ENCODE measurements at places on chromosomes 16 and 17.
A peak's percentile ranks its signal among the peaks of the same experiment; 100 is the strongest.

DNA sequence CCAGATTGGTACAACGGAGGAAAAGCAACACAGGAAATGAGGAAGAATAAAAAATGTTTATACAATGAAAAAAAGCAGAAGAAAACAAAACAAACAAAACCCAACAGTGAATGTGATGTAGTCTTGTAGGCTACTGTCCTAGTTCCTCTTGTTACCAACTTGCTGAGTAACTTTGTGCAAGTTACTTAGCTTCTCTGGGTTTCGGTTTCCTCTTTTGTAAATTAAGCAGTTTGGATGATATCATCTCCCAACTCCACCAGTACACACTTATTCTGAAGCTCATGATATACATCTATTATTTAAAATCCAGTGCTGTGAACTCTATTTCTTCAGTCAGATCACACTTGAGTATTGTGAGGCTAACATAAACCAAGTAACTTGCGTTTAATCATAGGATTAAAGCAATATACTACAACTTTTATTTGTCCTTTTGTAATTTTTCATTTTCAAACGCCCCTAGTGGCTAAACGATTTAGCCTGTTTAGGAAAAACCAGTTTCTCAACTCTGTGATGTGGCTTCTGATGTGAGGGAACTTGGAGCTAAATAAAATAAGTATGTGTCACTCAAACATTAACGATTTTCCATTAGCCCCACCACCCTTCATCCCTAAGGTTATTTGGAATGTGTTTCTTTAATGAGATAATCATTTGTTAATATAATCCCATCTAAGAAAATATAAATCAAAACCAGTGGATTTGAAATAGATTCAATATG is 1.4 kb upstream of the UNK start:
- no peak for DNase-seq

DNA sequence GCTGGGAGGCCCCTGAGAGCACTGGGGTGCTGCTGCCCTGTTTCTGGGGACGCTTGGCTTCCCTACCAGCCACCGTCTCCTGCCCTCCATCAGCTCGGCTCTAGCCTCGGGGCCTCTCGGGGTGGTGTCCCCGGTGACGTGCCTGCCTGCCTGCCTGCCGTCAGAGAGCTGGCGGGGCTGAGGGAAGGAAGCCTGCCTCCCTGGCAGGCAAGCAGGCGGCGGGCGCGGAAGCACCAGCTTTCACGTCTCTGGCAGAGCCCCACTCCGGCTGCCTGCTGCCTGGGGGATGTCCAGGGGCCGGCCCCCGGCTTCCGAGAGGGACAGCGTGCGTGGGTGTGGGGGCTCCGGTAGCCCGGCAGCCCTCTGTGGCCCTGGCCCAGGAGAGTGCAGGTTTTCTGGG is 9.3 kb downstream of the CENPX start:
- no peak for DNase-seq

DNA sequence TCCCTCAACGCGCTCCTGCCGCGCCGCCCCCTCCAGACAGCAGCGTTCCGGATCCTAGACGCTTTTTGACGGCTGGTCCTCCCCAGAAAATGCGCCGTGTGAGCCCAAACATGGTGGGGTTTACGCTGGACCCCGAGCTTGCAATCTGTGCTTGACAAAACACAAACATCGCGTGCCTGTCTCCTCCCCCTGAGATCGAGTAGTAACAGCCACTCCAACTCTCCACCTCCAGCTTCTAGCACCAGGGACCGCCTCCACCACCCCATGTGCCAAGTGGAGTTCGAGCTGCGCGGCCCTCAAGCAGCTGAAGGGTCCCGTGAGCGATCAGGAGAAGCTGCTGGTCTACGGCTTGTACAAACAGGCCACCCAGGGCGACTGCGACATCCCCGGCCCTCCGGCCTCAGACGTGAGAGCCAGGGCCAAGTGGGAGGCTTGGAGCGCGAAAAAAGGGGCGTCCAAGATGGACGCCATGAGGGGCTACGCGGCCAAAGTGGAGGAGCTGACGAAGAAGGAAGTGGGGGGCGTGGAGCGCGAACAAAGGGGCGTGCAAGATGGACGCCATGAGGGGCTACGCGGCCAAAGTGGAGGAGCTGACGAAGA is 656 bp upstream of the GEMIN4 start:
- peak; percentile 46 for DNase-seq

- no peak for DNase-seq
Observed at GRCh38 chr17:64458756-64459155, 9.8 kb downstream of the MILR1 start.

- no peak for DNase-seq
Observed at GRCh38 chr16:62079236-62079635, 43.0 kb upstream of the CDH8 start.

GRCh38 chr17:51813140-51813783 is 345.3 kb downstream of the CA10 start:
- DNase-seq = no peak

DNA sequence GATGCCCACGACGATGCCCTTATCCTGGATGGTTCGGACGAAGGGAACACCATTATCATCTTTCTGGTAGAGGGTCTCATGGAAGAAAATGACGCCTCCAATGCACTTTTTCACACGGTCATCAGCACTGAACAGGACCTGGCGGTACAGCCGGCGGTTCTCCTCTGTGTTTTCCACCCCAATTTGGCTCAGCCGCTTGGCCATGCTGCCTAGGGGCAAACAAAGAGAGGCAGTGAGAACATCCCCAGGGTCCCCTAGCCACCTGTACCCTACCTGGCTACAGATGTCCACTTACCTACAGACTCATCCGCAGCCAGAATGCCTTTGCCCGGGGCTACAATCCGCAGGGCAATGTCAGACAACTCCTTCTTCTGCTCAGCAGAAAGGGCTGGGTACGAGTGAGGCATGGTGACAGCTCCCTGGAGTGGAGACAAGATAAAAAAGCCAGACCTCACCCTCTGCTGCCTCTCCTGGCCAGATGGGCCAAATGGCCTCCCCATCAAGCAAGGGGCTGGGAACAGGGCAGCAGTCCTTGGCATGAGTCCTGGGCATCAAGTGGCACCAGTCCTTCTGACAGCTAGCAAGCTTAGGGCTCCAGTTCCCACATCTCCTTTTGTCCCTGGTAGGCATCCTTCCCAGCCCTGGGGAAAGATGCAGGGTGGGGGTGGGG is 1.4 kb downstream of the ALDOC start:
- no peak for DNase-seq

DNA sequence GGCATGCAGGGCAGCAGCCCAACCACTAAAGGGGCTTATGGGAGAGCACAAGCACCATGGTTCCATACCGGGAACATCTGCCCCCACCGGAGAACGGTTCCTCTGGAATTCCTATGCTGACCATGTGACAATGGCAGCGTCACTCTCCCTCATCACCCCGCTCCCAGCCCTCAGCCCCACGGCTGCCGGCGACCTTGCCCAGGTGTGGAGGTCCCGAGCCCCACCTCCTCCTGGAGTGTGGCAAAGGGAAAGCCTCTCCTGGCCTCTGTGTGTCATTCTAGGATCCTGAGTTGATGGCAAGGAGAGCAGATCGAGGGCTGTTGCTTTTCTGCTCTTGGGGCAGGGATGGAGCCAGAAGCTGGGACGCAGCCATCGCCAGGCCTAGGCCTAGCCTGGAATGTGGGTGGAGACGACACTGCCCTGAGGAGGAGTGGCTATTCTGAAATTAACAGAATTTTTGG is 17.8 kb upstream of the RNPS1 start:
- no peak for DNase-seq

GRCh38 chr16:88034770-88035169 is 83.5 kb downstream of the BANP start:
- DNase-seq = no peak

DNA sequence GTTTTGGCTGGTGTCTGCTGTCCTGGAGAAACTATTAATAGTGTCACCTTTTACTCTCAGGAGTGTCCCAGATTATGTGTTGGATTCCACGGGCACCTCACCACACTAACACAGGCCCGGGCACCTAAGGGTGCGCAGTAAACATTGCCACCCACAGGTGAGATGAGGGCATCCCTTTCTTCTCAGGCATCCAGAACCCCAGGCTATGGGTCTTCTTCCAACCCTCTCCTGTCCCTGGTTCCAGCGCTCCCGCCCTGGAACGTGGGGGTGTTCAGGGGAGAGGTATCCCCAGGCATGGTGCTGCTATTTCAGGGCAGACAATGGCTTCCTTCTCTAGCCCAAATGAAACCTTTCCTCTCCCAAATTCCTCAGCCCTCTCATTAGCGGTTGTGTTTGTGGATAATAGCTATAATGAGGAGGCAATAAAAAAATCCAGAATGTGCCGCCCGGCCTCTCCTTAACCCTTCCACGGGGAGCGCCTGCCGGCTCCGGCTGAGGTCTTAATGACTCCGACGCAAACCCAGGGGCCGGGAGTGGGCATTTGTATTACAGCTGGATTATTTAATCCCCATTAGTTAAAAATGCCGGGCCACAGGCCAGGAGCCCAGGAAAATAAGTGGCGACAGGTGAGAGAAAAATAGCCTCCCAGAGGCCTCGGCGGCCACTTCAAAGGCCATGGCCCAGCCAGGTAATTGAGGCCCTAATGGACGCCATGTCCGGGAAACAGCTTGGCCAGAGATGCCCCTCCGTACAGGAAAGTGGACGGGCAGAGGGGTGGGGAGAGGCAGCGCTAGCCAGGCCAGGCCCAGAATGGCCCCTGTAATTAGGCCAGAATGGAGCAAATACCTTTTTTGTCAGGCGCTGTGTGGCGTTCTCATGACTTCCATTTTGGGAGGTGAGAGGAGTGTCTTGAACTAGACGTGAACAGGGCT is 102.8 kb downstream of the IRX5 start:
- DNase-seq = no peak

DNA sequence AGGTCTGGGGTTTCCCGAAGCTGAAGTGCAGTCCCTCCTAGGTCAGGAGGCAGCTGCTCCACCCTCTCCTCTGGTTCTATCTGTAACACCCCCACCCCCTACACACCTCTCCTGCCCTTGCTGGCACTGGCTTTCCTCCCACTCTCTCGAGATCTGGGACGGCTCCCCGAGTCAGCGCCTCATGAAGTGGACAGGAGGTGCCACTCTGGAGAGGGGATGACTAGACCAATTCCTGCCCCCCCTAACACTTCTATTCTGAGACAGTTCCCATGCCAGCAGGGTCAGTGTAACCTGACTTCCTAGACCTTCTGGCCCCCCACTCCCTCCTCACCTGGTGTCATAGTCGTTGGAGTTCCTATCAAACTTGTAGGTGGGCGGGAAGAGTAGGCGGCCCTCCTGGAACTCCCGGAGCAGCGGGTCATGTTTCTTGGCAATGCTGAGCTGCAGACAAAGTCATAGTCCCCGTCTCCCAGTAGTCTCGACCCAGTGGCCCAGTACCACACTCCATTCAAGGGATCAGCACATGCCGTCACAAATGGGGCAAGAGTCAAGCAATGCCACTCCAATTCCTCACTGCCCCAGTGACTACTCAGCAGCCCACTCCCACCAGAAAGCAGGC is 9.7 kb downstream of the INPP5K start:
- DNase-seq = no peak

DNA sequence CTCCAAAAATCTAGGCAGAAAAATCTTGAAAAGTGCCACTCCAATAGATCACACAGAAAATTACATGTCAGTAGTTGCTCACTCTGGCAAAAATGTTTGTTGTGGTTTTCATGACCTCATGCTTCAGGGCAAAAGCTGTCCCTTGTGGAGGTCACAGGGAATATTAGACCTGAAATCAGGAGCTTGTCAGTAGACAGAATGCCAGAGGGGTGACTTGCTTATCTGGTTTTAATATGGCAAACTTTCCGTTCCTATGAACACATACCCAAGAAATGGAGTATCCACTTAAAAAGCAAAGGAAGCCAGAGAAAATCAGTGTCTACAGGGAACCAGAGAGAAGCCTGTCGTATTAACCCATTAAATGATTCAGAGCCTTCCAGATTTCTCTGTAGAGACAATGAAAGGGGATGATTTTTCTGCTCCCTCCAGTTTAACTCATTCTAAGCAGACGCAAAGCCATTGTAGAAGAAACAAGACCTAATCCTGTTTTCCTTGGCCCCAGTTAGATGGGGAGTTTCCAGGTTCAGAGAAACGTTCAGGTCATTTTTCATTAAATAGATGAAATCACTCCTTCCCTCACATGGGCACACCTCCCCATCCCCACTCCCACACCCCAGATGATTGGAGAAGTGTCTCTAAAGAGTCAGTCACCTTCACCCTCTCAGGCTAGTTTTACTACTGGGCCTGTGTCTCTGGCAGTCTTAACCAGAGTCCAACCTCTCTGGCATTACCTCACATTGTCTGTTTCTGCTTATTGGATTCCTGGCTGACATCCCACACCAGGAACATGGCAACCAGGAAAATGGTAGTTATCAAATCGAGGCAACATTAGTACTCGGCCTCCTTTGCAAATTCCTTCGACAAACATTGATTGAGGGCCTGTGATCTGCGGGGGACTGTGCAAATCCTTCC is 6.0 kb downstream of the SOX9 start:
- DNase-seq = no peak

- no peak for DNase-seq
Observed at GRCh38 chr16:46651305-46651704, 30.1 kb upstream of the SHCBP1 start.

DNA sequence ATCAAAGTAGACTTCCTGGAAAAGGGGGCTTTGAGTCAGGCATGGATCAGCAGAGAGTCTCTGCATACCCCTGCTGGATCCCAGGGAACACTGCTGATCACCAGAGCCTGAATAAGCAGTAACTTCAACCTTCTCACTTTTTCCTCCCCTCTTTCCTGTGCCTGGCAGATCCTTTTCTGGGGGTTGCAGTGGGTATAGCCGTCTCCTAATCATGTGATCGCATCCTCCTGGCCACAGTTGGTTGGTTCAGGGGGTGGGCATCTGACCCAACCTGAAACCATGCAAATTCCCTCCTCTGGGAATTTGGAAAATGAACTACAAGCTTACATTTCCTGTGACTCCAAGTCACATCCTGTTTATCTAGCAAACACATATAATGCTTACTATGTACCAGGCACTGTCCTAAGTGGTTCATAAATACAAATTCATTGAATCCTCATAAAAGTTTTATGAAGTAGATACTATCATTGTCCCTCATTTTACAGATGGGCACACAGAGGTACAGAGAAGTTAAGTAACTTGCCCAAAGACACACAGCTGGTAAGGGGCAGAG is 120.3 kb downstream of the AXIN2 start:
- no peak for DNase-seq

GRCh38 chr16:66515596-66516508 is 34.1 kb downstream of the TK2 start:
- DNase-seq = no peak

- peak; percentile 94 for DNase-seq
Observed at GRCh38 chr17:40290629-40291280, 3.1 kb downstream of the CDC6 start.

Data from fibroblast of the conjunctiva (primary cell).